Suppressor macrophage treated with lipopolysaccharide for 4 hours (primary cell): ENCODE measurements at places on chromosomes 3 and 15.
A peak's percentile ranks its signal among the peaks of the same experiment; 100 is the strongest.

- DNase-seq, result no peak
These were observed 14.9 kb upstream of the SELENOT start for GRCh38 chr3:150588027-150588830.

- DNase-seq, result no peak
These were observed 1.2 kb downstream of the ZBTB11 start for GRCh38 chr3:101675709-101676215.

DNA sequence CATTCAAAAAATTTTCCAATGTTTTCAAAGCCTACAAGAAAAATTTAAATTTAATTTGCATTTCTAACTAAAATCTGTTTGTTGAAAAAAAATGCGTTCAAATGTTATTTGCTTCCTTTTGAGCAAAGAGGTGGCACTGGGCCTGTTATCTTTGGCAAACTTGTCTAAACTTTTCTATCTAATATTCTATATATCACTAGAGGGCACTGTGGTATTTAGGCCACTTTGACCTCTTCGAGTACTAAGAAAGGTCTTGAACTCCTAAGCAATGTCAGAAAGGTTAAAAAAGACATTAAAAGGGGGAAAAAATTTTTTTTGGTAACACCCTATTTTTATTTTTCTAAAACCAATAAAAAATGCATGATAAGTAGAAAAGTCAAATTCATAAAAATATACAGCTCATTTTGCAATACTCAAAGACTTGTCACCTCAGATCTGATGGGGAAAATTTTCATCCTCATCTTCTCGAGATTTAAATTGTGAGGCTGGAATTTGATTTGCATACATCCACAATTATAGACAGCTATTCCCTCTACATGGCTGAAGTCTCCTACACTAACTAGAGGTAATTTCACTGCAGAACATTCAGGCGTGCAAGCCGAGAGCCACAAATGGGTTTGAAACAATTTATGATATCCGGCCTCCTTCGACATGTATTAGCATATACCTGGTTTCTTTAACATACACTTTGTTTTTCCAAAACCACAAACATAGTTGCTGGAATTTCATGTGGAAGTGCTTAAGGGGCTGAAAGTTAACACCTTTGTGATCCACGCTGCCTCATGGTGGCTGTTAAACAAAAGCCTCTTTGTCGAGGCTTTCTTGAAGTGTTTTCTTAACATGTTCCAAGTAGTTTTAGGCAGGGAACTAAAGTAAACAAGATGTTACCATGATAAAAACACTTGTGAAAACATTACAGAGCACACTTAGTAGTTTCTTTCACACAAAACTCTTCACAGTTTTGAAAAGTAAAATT, 576.4 kb downstream of the FOXP1 start:
- peak; percentile 65 for DNase-seq

- DNase-seq, result no peak
These were observed 99.2 kb downstream of the ATP10A start for GRCh38 chr15:25763954-25764353.

GRCh38 chr3:74351213-74351612, 263.2 kb downstream of the CNTN3 start:
- DNase-seq, result no peak

DNA sequence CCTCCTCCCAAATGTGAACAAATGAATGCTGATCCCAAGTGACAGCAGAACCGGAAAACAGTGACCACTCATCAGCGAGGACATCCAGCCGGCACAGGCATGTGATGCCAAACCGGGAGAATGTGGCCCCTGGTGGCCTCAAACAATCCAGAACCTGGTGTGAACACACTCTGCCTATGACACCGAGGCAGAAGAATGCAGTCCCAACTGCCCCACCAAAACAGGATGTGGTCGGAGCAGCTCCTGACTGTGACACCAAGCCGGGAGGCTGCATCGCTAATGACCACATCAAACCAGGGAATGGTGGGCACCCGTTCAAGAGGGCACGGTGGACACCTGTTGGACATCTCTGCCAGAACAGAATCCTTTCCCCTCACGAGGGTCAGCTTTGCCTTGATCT, 15.4 kb downstream of the SCN5A start:
- DNase-seq, result no peak

DNA sequence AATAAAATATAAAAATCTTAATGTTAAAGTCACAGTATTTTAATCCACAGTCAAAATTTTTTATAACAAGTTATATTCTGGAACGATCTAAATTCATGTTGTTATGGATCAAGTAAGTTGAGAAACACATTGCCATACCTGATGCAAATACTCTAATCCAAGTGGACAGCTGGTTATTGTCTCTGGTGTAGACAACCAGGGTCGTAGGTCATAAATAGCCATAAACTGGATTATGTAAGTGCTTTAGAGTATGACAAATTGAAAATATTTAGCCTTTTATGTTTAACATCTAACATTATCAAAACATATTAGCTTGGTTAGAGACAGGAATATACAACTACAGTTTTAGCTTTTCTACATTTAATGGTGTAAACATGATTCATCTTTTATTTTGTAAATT, 53.0 kb downstream of the PLSCR2 start:
- no peak for DNase-seq

DNA sequence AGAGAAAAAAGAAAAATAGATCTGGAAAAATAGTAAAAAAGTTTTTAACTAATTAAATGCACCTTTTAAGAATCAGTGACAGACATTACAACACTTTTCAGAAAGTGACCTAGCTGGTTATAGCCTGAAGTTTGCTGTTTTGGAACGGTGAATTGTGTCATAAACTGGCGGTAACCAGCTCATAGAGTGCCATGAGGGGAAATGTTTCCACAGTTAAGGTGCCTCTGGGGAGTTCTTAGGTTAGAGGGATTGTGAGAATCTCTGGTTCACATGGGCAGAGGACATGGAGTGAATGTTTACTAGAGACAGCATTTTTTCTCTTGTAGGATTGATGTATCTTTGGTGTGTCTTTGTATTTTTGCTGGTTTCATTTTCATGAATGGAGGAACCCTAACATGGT, 2.8 kb downstream of the TBC1D23 start:
- no peak for DNase-seq

DNA sequence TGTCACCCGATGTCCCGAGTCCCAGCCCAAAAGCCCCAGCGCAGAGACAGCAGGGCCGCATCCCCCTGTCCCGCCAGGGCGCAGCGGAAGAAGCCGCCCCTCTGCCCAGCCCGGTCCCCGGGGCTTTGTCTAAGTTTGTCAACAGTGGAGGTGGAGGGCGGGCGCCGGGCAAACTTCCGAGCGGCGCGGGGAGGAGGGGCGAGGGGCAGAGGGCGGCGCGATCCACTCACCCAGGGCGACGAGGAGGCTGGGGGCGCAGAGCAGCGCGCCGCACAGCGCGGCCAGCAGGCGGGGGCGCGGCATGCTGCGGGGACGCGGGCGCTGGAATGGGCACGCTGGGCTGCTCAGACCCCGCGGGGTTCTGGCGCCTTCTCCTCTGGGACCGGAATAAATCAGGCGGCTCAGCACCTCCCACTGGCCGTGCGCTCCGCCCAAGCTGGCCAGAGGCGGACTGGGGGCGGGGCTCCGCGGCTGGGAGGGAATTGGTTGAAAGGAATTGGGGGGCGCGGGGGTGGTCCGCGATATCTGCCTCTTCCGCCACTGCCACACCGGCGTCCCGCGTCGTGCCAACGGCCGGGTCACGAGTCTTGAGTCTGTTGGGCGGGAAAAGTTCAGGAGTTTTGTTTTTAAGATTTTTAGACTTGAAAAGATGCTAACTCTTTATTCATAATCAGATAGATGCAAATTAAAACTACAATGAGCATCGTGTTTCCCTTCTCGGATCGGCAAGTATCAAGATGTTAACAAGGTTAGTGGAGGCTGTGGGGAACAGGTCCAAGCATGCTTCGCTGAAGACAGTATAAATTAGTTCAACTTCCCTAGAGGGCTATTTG, at the start of gene MFGE8:
TSS of gene MFGE8 (minus strand) at position 363 of the 833 bp plus-strand sequence. CDS start at position 303, 60 bp downstream.
- peak; percentile 57 for DNase-seq

- no peak for DNase-seq
These were observed 7.6 kb upstream of the TMEM44 start for GRCh38 chr3:194640829-194641228.

DNA sequence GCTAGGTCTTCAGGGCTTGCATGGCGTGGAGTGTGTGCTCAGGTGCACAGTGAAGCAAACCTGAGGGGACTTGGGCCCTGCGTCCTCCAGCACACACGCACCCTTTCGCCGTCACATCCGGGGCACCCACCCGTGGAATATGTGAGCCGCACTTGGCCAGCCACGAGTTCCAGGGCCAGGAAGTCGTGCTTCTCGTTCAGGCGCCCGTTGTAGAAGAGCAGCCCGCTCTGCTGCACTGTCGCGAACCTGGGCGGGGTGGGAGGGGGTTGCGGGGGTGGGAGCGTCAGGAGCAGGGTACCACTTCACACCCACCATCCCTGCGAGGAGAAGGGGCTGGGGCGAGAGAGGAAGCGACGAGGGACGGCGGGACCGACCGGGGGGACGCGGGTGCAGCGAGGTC, 7.1 kb downstream of the CELSR3 start:
- DNase-seq, result no peak
